Activated gamma-delta T cell treated with anti-CD3 and anti-CD28 coated beads, Interleukin-2, amount 50 U/mL, for 16 hours (primary cell): ENCODE measurements at places on chromosomes 1 and 21.

GRCh38 chr1:22454476-22455056 lies 2.9 kb downstream of the ZBTB40 start:
- DNase-seq = no peak

DNA sequence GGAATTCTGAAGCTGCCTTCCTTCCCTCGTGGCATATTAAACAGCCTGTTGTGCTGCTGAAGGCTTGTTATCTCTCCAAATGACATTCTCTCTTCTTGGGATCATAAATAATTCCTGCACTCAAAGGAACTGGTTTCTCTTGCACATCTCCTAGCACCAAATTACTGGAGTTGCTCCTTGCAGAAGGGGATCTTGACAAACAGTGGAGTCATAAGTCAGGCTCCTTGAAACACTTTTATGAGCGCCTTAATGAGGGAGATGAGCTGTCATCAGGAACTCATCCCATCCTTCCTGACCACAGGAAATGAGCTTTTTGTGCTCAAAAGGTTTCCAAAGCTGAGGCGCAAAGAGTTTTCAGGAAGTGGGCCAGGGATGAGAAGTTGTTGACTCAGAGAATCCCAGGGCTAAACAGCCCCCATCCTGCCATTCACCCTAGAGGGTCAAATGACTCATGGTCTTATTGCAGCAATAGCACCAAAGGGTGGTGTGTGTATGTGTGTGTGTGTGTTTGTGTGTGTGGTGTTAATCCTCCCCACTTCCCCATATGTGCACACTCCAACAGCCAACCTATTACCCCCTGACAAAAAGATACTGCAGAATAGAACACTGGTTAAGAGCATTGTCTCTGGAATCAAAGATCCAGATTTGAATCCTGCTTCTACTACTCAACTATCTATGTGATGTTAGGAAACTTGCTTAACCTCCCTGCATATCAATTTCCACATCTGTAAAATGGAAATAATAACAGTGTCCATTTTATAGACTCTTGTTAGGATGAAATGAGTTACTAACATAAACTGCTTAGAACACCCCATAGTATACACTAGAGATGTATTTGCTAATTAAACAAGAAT lies 2.8 kb upstream of the PHC2 start:
- no peak for DNase-seq

GRCh38 chr1:158154501-158154900 lies 26.2 kb upstream of the CD1D start:
- DNase-seq = no peak

- DNase-seq = no peak
These were observed 3.8 kb downstream of the UBE2G2 start for GRCh38 chr21:44797775-44798174.

GRCh38 chr1:156887734-156888133 lies 5.8 kb upstream of the PEAR1 start:
- no peak for DNase-seq

DNA sequence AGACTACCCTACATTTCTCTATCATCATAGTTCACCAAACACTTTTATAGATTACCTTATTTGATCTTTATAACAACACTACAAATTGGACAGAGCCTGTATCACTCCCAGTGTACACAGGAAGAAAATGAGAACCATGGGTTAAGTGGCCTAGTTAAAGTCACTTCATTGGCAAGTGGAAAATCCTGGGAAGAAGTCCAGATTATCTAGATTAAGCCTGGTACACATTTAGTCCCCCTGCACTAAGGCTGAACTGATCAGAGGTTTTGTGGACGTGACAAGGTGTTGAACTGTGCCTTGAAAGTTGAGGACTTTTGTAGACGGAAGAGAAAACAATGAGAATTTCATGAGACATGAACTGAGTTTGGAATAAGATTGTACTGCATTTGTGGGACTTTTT lies 7.5 kb upstream of the USH2A start:
- no peak for DNase-seq

DNA sequence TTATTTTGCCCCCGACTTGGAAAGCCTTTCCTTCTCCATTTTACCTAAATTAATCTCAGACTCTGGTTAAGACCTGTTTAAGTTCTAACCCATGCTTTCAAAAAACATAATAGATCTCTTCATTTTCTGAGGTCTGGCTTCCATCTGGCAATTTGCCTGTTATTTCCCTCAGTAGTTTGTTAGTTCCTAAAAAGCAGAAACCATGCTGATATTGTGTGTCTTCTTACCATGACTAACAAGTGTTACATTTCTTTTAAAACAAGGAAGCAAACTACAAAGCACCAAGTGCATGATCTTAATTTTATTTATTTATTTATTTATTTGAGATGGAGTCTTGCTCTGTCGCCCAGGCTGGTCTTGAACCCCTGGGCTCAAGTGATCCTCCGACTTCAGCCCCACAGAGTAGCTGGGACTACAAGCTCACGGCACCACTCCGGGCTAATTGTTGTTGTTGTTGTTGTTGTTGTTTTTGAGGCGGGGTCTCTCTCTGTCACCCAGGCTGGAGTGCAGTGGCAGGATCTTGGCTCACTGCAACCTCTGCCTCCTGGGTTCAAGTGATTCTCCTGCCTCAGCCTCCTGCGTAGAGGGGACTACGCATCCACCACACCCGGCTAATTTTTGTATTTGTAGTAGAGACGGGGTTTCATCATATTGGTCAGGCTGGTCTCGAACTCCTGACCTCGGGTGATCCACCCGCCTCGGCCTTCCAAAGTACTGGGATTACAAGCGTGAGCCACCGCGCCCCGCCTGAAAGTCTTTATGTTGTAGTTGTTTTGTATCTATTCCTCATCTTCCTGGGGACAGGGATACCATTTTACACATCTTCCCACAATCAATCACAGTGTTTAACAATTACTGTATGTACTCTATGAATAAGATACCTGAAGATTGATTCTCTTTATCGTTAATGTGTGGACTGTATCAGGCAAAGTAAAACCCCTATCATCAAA lies 1.3 kb upstream of the PATJ start:
- DNase-seq = no peak

- no peak for DNase-seq
These were observed 4.1 kb downstream of the TAGLN2 start for GRCh38 chr1:159921251-159921650.

DNA sequence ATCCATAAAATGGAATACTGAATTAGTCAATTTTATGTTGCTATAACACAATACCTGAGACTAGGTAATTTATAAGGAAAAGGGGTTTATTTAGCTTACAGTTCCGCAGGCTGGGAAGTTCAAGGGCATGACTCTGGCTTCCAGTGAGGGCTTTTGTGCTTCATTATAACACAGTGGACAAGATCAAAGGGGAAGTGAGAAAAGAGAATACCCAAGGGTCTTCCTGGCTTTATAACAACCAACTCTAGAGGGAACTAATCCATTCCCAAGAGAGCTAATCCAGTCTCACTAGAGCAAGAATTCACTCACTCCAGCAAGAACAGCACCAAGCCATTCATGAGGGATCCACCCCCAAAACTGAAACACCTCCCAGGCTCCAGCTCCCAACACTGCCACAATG lies 3.1 kb downstream of the KIFAP3 start:
- DNase-seq = no peak

GRCh38 chr1:159261721-159262494 lies 40.2 kb upstream of the FCER1A start:
- DNase-seq = no peak

- peak; percentile 10 for DNase-seq
These were observed 841 bp downstream of the SNX27 start for GRCh38 chr1:151612501-151613281.

GRCh38 chr1:246588159-246588721 lies 22.0 kb downstream of the CNST start:
- no peak for DNase-seq

DNA sequence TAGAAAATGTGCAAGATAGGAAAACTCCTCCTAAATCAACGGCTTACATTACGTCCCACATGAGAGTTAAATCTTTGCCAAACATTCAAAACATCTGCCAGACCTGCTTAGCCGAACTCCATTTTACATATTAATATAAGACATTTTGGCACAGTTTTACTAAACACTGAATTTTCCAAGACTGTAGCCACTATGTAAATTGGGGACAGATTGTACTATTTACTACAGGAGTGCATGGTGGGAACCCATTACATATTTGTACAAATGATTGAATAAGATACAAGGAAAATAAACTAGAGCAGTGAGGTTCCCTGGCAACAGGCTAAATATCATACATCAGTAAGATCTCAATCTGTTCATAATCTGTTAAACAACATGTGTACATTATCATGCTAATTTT lies 1234.4 kb downstream of the KCNT2 start:
- DNase-seq = no peak

- DNase-seq = no peak
These were observed 16.4 kb downstream of the RPL5 start for GRCh38 chr1:92848201-92848600.

GRCh38 chr1:194155962-194156361 lies 969.5 kb upstream of the B3GALT2 start:
- DNase-seq = no peak

- peak; percentile 35 for DNase-seq
These were observed 12.2 kb downstream of the ZDHHC18 start for GRCh38 chr1:26838474-26839338.

GRCh38 chr1:236112332-236112627 lies 30.1 kb upstream of the GPR137B start:
- DNase-seq = no peak

GRCh38 chr1:228883535-228883934 lies 148.3 kb downstream of the RHOU start:
- DNase-seq = no peak

GRCh38 chr1:165884690-165885304 lies 57.4 kb downstream of the UCK2 start:
- no peak for DNase-seq

- DNase-seq = no peak
These were observed 392 bp upstream of the TAGLN2 start for GRCh38 chr1:159925719-159926078.

DNA sequence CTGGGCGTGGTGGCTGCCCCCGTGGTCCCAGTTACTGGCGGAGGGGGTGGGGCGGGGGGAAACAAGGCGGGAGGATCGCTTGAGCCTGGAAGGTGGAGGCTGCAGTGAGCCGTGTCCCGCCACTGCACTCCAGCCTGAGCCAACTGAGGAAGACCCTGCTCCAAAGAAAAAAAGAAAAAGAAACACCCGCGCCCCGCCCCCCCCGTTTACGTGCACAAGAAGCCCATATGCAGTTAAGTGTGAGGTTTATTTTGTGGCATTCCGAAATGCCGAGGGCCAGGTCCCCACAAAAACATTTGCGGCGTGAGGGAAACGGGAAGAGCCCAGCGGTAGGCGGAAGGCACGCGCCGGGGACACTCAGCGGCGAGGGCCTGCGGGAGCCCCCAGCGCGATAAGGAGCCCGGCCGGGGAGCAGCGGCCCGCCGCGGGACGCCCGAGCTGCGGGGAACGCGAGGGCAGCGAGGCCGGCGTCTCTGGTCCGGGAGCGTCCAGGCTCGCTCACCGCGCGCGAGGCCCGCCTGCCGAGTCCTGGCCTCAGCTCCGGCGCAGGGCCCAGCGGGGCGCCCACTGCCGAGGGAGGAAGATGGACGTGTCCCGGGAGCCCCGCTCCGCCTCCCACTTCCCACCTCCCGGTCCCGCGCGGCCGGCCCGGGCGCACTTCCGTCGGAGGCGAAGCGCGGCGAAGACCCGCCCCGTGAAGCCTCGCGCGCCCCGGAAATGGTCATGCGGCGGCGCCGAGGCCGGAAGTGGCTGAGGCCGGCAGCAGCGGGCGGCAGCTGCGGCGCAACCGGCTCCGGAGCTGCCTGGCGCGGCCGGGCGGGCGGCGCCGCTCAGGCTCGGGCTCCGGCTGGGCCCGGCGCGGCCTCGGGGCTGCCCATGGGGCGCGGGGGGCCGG lies at the start of gene TRAPPC10:
TRAPPC10 (plus strand) TSS at position 731 of the 895 bp plus-strand sequence. CDS start 185 bp downstream, outside the sequence.
- peak; percentile 66 for DNase-seq
